Fibroblast of skin of abdomen (primary cell): ENCODE measurements at places on chromosomes 1 and 21.

DNA sequence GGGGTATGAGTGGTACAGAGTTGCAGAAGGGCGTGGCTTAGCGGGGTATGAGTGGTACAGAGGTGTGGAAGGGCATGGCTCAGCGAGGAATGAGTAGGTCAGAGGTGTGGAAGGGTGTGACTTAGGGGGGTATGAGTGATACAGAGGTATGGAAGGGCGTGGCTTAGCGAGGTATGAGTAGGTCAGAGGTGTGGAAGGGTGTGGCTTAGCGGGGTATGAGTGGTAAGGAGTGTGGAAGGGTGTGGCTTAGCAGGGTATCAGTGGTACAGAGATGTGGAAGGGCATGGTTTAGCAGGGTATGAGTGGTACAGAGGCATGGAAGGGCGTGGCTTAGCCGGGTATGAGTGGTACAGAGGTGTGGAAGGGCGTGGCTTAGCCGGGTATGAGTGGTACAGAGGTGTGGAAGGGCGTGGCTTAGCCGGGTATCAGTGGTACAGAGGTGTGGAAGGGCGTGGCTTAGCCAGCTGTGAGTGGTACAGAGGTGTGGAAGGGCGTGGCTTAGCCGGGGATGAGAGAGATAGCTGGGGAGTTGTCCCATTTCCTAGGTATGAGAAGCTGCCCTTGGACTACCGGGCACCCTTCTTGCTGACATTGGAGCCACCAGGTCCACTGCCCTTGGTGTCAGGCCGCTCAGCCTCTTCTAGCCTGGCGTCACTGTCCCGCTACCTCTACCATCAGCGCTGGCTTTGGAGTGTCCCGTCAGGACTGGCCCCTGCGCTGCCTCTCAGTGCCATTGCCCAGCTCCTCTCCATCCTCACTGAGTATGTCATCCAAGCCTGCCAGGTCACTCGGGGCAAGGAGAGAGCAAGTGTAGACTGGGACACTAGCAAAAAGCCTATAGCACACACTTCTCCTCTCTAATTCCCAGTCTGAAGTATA is 29.8 kb downstream of the HYI start:
- no peak for DNase-seq

- no peak for DNase-seq
Observed at GRCh38 chr1:59354709-59355337, 57.9 kb downstream of the FGGY start.

DNA sequence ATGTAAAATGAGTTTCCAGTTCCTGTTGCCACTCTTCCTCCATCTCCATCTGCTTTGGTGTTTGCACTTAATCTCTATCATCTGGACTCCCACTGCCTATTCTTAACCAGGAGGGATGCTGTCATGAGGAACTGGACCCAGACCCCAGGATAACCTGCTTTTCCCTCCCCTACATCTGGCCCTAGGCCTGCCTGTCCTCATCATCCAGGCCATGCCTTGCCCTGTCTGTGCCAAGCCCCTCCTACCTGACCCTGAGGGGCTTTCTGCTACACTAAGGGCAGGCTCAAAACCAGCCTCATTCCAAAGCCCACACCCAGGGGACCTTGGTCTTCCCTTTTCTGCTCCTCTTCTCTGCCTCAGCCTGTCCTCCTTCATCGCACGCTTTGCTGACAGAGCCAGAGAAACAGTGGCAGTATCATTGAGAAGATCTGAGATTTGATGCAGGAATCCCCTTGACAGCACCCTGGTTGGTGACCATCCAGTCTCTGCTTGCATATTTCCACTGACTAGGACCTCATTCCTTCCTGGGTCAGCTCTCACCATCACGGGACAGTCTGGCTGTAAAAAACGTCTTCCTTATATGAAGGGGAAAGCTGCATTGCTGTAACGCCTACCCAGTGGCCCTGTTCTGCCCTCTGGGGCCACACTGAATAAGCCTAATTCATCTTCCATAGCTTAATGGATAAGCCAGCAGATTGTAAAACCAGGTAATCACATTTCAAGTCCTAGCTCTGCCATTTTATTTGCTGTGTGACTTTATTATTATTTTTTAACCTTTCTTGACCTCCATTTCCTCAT is 38.8 kb downstream of the PLXNA2 start:
- no peak for DNase-seq

DNA sequence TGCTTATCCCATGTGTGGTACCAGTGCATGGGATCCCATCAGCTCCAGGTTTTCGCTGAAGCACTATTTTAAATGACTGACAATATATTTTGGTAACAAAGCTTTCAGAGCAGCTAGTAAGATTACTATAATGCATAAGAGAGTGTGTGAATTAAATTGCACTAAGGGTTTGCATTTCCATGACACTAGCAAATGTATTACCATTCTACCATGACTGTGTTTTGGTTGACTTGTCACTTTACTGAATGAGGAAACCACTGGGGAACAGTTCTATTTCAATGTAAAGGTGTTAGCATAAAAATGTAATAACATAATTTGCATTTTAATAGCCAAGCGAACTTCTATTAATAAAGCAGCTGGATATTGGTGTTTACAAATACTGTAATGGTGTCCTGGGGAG is 31.7 kb upstream of the ERO1B start:
- DNase-seq: no peak

- peak; percentile 28 for DNase-seq
Observed at GRCh38 chr1:112388436-112388835, 7.6 kb upstream of the CTTNBP2NL start.

DNA sequence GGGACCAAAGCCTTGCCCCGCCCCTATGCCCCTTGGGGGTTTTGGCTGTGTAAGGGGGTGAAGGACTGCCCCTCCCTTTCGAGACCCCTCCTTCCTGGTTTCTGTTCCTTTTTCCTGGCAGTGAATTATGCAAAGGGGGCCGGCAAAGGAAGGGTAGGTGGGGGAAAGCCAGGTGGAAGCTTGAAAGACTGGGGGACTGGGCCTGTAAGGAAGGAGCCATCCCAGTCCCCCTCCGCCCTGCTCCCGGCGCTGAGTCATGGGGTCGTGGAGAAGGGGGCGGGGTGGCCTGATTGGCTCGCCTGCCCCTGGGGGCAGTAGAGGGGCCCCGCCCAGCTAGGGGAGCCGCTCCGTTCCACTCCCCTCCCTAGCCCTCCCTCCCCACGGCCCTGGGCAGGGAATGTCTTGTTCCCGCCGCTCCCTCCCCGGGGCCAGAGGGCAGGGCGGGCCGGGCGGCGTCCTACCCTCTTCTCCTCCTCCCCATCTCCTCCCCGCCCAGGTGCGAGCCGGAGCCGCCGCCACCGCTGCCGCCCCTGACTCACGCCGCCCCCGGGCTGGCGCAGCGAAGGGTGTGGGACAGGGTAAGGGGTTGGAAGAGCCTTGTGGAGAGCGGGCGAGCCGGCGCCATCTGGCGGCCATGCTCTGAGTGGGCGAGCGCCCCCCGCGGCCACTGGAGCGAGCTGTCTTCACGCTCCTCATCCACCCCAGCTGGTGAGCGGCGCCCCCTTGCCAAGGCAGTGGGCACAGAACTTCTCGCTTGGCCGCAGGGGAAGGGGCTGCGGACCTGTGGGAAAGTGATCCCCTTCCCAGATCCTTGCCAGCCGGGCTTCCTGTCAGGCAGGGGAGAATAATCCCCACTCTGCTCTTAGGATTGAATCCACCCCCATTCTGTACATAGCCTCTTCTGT is 14.7 kb downstream of the ZBTB7B start:
- DNase-seq: peak; percentile 83

DNA sequence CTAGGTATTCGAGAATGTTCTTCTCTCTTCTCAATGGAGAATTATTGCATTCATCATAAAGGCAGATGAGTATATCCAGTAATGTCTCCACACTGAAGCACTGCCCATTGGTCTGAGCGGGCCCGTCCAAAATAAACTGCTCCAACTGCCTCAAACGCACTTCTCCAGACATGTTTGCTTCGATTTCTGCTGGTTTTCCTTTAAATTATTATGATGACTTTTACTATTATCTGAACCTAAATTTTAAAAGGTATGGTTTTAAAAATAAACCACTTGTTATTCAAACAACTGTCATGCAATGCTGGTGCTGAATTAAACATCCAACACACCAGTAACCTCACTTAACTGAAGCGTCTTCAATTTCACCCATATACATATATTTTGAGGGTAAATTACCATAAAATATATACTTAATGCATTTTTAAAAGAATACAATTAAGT is 1.3 kb downstream of the CDC42BPA start:
- DNase-seq: no peak

DNA sequence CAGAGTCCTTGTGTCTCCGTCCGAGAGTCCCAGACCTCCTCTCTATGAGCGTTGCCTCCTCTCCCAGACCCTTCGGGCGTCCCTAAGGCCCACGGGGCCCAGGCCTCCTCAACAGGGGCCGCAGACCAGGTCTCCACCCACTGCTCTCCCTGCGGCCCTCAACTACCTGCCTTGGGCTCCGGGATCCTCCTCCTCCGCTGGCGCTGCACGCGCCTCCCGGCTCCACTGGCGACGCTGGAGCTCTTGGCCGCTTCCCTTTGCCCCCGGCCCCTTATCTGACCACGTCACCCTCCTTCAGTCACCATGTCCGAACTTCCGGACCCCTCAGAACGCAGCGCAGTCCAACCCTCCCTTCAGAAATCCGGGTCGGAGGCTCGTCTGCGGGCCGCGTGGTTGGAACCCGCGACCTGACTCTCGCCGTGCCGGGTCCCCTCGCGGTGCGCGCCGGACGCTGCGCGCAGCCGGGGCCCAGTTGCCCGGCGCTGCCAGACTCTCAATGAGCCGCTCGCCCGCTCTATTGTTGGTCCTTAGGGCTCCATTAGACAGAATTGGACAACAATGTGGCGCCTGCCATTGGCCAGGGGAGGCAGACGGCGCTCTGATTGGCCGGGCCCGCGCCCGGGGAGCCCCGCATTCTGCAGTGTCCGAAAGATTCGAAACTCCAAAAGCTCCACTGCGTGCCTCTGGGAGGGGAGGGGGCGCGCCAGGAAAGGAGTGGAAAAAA is at the start of gene DMRTA2:
Gene DMRTA2 (minus strand): TSS at position 498 of the 724 bp plus-strand sequence. CDS start 1,907 bp downstream, outside the sequence.
- no peak for DNase-seq

- DNase-seq: peak; percentile 33
Observed at GRCh38 chr1:7042322-7043190, 257.3 kb downstream of the CAMTA1 start.

- DNase-seq: no peak
Observed at GRCh38 chr21:16022921-16023320, 293.1 kb downstream of the USP25 start.

DNA sequence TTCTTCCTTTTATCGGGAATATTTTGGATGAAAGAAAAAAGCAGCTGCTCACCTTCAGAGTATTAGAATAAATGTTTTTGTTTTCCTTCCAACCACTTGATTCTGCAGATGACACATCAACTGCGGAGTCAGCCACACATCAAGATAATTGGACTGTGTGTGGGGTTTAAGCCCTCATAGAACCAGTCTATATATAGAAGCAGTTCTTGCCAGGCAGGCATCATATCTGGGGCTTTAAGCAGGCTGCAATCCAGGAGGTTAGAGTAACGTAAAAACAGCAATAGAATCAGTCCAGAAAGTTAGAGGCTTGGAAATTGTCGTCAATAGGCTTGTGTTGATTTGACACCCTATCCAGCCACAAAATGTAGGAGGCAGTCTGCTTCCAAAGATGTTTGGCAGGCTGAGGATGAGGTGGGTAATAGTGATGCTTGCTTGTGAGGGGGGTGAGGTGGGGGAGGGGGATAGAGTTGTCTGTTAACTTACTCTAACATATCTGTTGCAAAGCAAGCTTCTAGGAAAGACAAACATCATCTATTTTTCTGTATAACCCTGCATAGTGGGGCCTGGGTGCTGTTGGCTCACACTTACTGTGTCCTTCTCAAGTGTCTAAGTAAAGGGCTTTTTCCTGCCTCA is 64.8 kb downstream of the PEX14 start:
- peak; percentile 61 for DNase-seq
